ENCODE measurements at places on chromosomes 6 and 20. TPM values are rescaled to one million over a fixed set of nuclear protein-coding genes. Genes with fewer than 3 reads are reported as not detected.

DNA sequence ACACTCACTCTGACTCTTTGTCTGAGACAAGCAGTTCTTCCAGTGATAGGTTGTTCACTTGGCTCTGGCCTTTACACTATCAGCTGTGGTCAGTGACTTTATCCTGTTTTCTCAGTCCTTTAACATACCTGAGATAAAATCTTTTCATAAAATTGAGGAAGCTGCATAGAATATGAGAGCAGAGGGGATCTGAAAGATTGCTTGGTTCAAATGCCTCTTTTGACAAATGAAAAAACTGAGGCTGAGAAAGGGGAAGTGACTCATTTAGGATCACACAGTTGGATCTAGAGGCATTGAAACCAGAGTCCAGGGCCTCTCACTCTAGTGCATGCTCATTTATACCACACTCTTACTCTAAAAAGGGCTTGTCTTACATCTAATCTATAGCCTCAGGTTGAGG lies 277.0 kb upstream of the TBX18 start:
- DNase-seq = no peak

- peak; percentile 83 for DNase-seq
Observed at GRCh38 chr6:161233986-161234661, 39.7 kb downstream of the AGPAT4 start.

The POPDC3 gene
- total RNA-seq = 34.5 TPM

The MEI4 gene
- 0.97 TPM for total RNA-seq

The RBM24 gene
- 196 TPM for total RNA-seq

The METTL24 gene
- total RNA-seq = 4.2 TPM

The PRR3 gene
- total RNA-seq = 4.4 TPM

The ULBP2 gene
- 1.2 TPM for total RNA-seq

- DNase-seq = no peak
Observed at GRCh38 chr6:143539734-143540133, 28.2 kb upstream of the FUCA2 start.

The SLC22A3 gene
- 0.76 TPM for total RNA-seq

DNA sequence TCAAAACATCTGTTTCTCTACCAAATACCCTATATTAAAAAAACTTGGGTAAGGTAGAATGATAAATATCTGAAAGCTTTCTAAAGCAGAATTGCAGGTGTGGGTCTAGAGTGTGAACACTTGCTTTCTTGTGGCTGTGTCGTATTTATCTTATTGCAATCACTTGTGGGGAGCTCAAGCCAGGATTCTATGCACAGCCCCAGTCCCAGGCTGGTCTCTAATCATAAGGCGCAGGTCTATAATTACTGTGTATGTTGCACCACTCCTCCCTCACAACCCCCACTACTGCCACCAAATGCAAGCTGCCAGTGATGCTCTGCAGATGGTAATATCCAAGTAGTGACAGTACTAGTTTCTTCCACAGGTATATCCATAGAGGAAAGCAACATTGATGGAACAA lies 2.2 kb upstream of the E2F3 start:
- no peak for DNase-seq

DNA sequence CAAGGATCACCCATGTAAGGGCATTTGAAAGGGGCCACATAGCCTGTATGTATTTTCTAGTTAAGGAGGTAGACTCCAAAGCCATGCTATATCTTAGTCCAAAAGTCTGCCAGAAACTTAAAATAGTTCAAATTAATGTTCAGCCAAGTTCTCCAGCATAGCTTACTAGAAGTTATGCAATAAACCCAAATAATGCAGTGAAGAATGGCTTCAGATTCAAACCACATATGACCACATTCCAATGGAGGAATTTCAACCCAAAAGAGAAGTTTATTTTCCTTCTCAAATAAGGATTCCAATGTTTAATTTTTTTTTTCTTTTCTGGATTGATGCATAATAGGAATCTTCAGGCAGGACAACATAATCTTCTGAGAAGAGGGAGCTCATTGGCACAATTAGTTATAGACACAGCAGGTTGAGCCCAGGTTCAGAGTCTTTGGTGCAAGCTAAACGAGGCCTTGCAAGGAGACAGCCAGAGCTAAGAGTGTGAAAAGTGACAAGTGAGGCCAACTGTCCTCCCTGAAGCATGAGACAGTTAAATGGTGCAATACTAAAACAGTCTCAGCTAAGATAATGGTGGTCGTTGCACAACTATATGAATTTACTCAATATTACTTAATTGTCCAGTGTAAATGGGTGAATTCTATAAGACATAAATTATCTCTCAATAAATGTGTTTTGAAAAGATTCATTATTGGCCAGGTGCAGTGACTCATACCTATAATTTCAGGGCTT lies 598.8 kb upstream of the CDH4 start:
- no peak for DNase-seq

DNA sequence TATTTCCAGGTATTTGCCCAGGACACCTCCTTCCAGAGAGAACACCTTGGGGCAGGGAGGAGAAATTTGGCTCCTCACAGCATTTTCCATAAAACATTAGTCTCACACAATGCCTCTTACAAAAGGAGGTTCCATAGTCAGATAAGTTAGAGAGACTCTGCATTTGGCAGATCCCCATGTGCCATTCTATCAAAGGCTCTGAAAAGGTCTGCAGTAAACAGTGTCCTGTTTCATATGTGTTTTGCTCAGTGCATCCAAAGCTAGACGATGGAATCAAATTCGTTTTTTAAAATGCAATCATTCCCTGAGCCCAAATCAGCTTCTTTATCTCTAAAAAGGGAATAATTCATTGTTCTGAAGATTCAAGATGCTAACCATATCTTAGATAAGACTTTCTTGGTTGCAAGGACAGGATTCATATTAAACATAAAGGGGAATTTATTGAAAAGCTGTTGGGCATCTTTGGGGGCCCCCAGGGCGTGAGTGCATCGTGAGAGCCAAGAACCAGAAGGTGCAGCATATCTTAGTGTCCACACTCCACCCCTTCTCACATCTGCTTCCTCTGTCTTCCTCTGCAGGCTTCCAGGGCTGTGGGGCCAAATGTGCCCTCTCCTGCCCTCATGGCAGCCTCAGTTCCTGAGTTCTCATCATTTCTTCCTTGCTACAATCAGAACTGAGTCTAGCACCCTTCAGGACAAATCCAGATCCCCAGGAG lies 41.4 kb upstream of the MLN start:
- DNase-seq = no peak

The DSTN gene
- total RNA-seq = 721 TPM

- DNase-seq = no peak
Observed at GRCh38 chr20:57941604-57942381, 232.0 kb upstream of the PMEPA1 start.

- no peak for DNase-seq
Observed at GRCh38 chr6:23268348-23268747, 699.0 kb downstream of the HDGFL1 start.

The PHACTR1 gene
- 25.1 TPM for total RNA-seq

DNA sequence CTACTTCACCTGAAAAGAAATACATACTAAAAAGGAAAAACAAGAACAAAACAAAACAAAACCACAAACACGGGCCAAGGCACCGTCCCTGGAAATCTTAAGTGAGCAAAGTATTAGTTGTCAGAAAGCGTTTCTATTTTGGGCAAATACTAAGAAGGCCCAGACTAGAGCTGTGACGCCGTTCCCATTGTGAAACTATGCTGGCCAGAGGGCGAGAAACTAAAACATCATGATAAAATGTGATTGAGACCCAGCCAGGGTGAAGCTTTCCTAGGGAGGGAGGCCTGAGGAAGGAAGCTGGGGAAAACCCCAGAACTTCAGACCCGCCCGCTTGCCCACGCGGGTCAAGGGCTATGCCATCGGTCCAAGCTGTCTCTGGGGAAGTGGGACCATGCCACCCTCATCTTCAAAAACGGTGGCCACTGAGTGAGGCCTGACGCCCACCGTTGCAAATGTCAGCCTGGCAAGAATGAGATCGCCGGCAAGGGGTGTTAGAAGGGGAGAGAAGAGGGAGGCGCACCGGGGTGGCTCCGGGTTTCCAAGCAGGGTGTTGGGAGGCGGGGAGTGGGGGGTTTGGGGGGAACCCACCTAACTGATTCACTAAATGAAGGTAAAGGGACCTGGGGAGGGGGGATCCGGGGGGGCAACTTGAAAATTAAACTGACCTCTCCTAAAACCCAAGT lies 1950.9 kb upstream of the DEFB115 start:
- no peak for DNase-seq

DNA sequence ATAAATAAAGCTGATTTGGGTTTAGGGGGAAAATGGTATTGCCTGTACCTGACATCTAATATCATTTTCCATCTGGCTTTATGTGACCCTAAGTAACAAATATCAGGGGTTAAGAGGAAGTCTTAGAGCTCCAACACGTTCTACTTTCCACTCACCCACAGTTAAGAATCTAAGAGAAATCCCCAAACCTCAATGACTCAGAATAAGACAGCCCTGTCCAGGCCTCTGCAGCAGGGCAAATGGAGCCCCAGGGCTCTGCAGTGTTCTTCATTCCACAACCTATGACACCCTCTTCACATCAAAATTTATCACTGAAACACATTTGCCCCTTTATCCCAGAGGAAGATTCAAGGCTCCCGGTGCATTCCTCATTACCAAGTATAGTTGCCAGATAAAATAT lies 20.3 kb upstream of the TENT5A start:
- no peak for DNase-seq

DNA sequence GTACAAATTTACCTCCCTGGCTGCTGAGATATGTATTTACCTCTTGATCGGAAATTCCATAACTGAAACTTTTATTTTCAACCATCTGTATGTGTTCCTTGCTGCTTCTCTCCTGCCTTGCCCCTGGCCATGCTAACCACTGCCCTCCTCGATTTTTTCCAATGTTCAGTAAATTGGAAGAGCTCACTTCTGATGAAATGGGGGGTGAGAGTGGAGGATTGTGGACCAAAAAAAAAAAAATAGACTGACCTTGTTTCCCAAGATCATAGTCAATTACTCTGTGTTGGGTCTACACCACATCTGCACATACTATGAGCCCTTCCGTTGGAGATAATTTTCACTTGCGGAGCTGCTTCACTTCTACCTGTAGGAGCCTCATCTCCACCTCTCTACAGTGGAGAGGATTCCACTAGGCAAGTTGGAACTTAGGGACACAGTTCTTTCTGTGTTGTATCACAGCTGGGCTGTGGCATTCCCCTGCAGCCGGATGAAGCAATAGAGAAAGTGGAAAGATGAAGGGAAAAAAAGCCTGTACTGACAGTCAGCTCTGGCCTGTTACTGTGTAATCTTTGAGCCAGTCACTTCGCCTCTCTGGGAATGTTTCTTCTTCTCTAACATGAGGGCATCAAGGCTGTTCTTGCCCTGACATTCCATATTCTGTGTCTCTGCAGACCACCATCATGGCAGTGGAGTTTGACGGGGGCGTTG lies 1.6 kb downstream of the PSMB9 start:
- DNase-seq = no peak

GRCh38 chr20:34110025-34110744 lies 1.9 kb downstream of the EIF2S2 start:
- no peak for DNase-seq

GRCh38 chr6:167268683-167269280 lies 22.3 kb upstream of the UNC93A start:
- DNase-seq = no peak

The GSTA1 gene
- not detected for total RNA-seq

GRCh38 chr6:14977747-14978382 lies 268.0 kb upstream of the JARID2 start:
- no peak for DNase-seq

- no peak for DNase-seq
Observed at GRCh38 chr6:168999392-168999791, 254.3 kb downstream of the THBS2 start.

- no peak for DNase-seq
Observed at GRCh38 chr20:12255461-12255970, 337.8 kb downstream of the BTBD3 start.

- DNase-seq = no peak
Observed at GRCh38 chr6:157034436-157035230, 257.5 kb downstream of the ARID1B start.

The KPNA5 gene
- total RNA-seq = 12.4 TPM

The PSMG4 gene
- total RNA-seq = 10.7 TPM
